C1 segment of cervical spinal cord (tissue), 14 donors: ENCODE measurements at places on chromosomes 1 and 21.

- no peak for DNase-seq
These were observed 133.8 kb downstream of the NAV1 start for GRCh38 chr1:201672685-201673084.

GRCh38 chr1:112714313-112715263, 544 bp downstream of the PPM1J start:
- no peak for DNase-seq

GRCh38 chr1:118322331-118322730, 137.3 kb upstream of the SPAG17 start:
- no peak for DNase-seq

- no peak for DNase-seq
These were observed 50.5 kb downstream of the DMAP1 start for GRCh38 chr1:44263568-44264450.

- no peak for DNase-seq
These were observed 37.2 kb upstream of the HNRNPU start for GRCh38 chr1:244901400-244902015.

DNA sequence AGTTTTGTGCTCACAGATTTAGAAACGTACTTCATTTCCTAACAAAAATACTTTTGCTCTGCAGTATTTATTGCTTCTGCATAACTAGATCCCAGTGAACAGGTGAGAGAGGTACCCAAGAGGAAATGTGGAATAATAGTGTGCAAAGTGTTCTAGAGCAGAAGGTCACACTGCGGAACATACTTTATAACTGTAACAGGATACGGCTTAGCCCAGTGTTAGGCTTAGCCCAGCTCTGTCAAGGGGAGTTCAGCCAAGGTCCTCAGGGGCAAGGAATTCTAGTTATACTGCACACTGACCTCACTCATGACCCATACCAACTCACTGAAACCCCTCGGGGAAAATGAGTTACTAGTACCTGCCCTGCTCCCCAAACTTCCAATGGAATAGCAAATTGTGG, 55.3 kb downstream of the PTPN14 start:
- DNase-seq: no peak

DNA sequence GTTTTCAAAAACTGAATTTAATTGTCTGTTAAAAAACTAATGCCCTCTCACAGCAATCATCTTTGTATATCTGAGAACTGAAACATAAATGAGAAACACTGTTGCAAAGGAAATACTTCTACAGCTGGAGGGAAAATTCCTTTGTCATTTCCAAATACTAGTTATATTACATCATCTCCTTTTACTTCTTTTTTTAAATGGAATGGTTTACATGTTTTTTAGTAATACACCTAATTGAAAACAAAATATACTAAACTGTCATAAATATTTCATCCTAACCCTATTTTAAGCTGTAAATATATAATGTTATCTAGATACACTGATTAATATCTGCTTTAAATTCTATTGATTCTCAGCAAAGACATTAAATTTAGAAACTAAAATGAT, 19.1 kb downstream of the CDC42BPA start:
- no peak for DNase-seq

DNA sequence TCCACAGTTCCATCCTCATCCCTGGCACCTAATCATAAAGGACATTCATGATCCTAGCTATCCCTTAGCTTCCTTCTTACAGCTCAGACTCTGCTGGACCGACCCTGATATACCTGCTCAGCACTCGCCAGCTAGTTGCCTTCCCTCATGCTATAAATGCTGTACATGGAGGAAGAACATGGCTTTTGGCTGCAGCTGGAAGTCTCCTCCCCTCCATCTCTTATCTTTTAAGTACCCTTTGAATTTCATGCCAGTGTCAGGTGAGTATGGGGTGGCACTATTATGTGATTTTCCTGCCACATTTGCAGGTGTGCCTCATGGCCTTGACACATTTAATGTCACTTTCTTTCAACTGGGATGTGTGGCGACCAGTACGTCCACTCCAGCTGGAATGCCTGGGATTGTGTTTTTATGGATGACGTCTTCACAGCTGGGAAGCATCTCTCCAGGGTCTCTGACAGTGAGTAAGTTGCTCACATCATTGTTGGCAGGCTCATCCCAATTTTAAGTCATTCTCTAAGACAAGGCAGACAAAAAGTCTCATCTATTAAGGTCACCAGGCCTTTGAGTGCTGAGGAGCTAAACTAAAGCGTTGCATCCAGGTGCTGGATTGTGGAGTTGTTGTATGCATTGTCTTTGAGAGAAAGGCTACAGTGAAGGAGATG, 43.4 kb downstream of the RUNX1 start:
- DNase-seq: no peak

GRCh38 chr1:190328361-190328760, 149.3 kb downstream of the BRINP3 start:
- DNase-seq: no peak

- no peak for DNase-seq
These were observed 26.6 kb upstream of the LRRN2 start for GRCh38 chr1:204711947-204712701.

DNA sequence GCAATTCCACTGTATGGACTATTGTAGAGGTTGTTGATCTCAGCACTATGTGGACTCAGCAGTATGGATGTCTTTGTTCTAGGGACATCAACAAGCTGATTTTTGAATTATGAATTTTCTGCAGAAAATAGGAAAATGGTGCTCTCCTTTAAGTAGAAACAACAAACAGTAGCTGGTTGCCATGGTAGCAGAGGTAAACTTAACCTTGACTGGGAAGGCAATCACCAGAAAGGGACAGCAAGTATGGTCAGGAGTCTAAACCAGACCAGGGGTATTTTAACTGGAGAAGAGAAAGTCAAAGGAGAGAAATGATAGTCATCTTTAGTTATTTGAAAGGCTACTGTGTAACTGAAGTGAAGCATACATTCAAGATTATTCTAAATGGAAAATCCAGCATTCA, 22.3 kb downstream of the WLS start:
- DNase-seq: no peak

DNA sequence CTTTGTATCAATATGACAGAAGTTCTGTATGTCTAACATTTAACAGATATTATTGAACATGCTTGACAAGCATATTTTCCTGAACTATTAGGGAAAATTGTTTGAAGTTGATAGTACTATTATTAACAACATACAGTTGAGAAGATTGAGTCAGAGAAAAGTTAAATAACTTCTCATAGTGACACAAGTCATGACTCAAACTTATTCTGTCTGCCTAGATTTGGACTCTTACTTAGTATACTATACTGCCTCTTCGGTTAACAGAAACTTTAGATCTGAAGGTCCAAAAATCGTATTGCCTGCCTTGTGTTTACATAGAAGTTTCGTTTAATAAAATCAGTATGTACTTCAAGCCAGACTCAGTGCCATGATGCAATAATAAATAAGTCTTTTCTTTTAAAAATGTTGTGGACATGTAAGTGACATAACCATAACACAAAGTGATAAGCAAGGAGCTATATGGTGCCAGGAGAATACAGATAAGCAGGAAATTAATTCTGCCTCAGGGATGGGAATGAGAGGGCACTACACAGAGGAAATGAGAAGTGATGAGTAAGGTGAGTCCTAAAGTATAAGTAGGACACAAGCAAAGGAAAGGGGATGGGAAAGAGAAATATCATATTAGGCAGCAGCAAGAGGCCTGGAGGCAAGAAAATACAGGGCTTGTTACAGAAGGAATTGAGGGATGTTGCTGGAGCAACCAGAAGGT, 48.1 kb downstream of the LHX9 start:
- DNase-seq: no peak
